ENCODE measurements at places on chromosomes 7 and 10. TPM values are rescaled to one million over a fixed set of nuclear protein-coding genes. Genes with fewer than 3 reads are reported as not detected.

GRCh38 chr10:78316451-78316931 is 282.8 kb downstream of the RPS24 start:
- no peak overlapping the region for H3K4me3 ChIP-seq
- H3K36me3 ChIP-seq, result no peaks in the 10 kb centered on the region
- H3K27ac ChIP-seq, result no peak overlapping the region
- no peak for DNase-seq
- no peaks in the 10 kb centered on the region for H3K27me3 ChIP-seq

Gene FAM25C
- not detected for total RNA-seq

Gene DUSP5
- total RNA-seq, result 55.1 TPM

DNA sequence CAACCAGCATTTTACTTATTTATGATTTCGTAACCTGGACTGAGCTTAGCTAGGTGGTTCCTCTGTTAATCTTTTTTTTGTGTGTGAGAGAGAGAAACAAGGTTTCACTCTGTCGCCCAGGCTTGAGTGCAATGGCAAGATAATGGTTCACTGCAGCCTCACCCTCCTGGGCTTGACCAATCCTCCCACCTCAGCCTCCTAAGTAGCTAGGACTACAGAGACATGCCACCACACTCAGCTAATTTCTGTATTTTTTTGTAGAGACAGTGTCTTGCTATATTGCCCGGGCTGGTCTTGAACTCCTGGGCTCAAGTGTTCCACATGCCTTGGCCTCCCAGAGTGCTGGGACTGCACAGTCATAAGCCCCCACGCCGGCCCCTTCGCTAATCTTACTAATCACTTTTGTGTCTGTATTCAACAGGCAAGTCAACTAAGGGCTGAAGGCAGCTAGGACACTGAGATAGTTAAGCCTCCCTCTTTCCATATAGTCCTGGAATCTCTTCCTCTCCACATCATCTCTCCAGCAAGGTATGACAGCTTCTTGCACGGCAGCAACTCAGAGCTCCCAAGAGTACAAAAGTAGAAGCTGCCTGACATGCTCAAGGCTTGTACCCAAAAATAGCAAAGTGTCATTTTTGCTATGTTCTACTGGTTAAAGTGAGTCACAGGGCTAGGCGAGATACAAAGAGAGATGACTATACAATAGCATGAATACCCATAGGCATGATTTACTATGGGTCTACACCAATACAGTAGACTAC is 11.3 kb downstream of the KMT2C start:
- H3K27me3 ChIP-seq, result no peaks in the 10 kb centered on the region
- H3K4me3 ChIP-seq, result no peak overlapping the region
- H3K36me3 ChIP-seq, result peaks cover 24% of the 10 kb centered on the region
- H3K4me1 ChIP-seq, result peaks cover 38% of the 10 kb centered on the region
- no peak for DNase-seq

DNA sequence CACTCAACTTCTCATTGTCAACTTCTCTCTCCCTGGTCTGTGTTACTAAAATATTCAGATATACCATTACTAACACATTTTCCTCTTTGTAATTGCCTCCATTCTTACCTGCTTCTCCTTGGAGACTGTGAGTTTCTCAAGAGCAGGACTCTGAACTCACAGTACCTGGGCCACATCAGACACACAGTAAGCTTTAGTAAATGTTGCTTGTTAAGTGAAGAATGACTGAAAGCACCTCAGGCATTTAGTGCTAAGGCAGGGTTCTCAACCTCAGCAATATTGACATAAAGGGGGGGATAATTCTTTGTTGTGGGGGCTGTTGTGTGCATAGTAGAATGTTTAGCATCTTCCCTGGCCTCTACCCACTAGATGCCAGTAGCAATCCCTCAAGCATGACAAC is 72.0 kb upstream of the RAB11FIP2 start:
- no peak overlapping the region for H3K27ac ChIP-seq
- H3K4me1 ChIP-seq, result peaks cover 10% of the 10 kb centered on the region
- H3K4me3 ChIP-seq, result no peak overlapping the region
- H3K27me3 ChIP-seq, result no peaks in the 10 kb centered on the region

Gene OPALIN
- not detected for total RNA-seq

Gene VPS50
- 11.2 TPM for total RNA-seq

DNA sequence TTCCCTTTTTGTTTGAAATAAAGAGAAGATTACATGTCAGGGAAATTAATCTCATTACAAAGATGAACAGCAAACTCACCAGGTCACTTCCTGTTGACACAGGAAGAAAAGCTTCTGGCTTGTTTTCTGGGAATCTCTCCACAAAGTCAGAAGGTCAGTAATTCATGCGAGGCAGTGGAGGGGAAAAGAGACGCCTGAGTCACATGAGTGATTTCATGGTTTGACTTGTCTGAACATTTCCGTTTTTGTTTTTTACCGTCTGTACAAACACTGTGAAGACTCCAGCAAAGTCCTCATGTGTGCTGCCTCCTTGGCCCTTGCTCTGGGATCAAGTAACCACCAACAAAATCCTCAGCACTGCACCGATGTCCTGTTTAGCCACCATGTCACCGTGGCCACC is 2.5 kb upstream of the HABP2 start:
- no peak overlapping the region for H3K27ac ChIP-seq
- H3K4me1 ChIP-seq, result peaks cover 3% of the 10 kb centered on the region
- H3K27me3 ChIP-seq, result peaks cover 71% of the 10 kb centered on the region
- DNase-seq, result no peak
- H3K4me3 ChIP-seq, result no peak overlapping the region

DNA sequence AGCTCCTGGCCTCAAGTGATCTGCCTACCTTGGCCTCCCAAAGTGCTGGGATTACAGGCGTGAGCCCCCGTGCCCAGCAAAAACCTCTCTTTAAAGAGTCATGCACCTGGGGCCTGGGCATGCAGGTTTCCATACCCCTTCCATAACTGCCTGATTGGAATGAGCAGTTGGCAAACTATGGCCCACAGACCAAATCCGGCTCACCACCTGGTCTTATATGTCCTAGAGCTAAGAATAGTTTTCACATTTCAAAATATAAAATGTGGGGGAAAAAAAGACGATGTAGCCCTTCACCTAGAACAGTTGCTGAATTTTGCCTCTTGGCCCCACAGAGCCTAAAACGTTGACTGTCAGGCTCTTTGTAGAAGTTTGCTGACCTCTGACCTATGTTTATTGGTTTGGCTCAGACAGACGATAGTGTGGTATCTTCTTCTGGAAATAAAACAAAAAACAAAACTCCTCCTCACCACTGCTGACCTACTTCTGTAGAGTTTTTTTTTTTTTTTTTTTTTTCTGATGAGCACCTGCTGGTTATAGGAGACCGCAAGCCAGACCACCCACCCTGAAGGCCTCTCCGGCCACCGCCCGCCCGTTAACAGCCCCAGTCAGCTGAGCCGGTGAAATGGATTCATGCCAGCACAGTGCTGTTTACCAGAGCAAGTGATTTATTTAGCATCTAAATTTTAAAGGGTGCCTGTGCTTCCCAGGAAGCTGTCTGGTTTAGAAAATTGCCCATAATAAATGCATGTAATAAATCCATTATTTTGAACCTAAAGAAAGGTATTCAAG is 33.5 kb upstream of the SFRP5 start:
- H3K4me1 ChIP-seq, result peaks cover 18% of the 10 kb centered on the region
- H3K27me3 ChIP-seq, result no peaks in the 10 kb centered on the region
- H3K4me3 ChIP-seq, result no peak overlapping the region
- no peak overlapping the region for H3K27ac ChIP-seq

DNA sequence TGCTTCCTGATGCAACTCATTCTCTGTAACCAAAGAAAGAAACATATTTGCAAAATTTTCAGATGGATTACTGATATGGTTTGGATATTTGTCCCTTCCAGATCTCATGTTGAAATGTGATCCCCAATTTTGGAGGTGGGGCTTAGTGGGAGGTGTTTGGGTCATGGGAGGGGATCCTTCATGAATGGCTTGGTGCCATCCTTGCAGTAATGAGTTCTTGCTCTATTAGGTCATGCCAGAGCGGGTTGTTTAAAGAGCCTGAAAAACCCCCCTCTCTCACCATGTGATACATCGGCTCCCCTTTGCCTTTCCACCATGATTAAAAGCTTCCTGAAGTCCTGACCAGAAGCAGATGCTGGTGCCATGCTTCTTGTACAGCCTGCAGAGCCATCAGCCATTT is 43.8 kb upstream of the PRKG1 start:
- no peak overlapping the region for H3K4me3 ChIP-seq
- no peaks in the 10 kb centered on the region for H3K27me3 ChIP-seq
- peaks cover 41% of the 10 kb centered on the region for H3K4me1 ChIP-seq
- no peak overlapping the region for H3K27ac ChIP-seq
- DNase-seq, result no peak

Gene OPN4
- total RNA-seq, result not detected

GRCh38 chr7:80082213-80082612 is 52.4 kb upstream of the GNAI1 start:
- H3K27ac ChIP-seq, result no peak overlapping the region
- H3K4me3 ChIP-seq, result no peak overlapping the region
- H3K27me3 ChIP-seq, result no peaks in the 10 kb centered on the region
- no peak for DNase-seq
- H3K36me3 ChIP-seq, result no peaks in the 10 kb centered on the region

Gene DPYSL4
- 16.8 TPM for total RNA-seq

Gene KCNH2
- 14.6 TPM for total RNA-seq

DNA sequence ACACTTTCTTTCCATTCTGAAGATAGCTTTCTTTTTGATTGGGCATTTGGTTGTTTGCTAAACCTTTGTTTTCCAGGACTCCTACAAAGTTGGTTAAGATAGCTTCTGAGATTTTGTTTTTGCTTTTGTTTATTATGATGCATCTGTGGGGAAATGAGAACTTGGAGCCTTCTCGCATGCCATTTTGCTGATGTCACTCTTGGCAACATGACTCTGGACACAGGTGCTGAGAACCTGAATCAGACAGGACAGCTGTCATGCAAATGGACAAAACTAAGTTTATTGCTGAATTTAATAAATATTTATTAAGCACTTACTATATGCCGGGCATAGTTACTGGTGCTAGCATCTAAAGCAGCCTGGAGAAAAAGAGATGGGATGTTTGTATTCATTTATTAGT is 274.1 kb downstream of the ZEB1 start:
- no peaks in the 10 kb centered on the region for H3K27me3 ChIP-seq
- no peak overlapping the region for H3K4me3 ChIP-seq
- no peaks in the 10 kb centered on the region for H3K36me3 ChIP-seq

DNA sequence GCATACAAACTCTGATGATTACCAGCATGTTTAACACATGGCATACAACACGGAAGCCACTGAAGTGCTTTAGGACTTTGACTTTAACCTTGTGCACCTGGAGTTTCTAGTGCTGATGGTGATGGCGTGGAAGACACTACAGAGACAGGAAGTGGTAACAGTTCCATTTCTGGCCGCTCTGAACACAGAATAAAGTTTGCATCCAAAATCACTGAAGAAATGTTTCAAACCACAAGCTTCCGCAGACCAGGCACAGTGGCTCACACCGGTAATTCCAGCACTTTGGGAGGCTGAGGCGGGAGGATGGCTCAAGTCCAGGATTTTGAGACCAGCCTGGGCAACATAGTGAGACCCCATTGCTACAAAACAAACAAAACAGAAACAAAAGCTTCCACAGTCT is 40.3 kb upstream of the TNPO3 start:
- H3K27ac ChIP-seq, result no peak overlapping the region
- no peak overlapping the region for H3K4me3 ChIP-seq
- peaks cover 8% of the 10 kb centered on the region for H3K4me1 ChIP-seq
- H3K36me3 ChIP-seq, result no peaks in the 10 kb centered on the region

- no peak for DNase-seq
- H3K4me1 ChIP-seq, result no peaks in the 10 kb centered on the region
- H3K27me3 ChIP-seq, result no peaks in the 10 kb centered on the region
- no peak overlapping the region for H3K4me3 ChIP-seq
These were observed 14.4 kb downstream of the SCIN start for GRCh38 chr7:12584930-12585329.

- no peak overlapping the region for H3K4me3 ChIP-seq
- peaks cover 53% of the 10 kb centered on the region for H3K4me1 ChIP-seq
- DNase-seq, result no peak
- no peaks in the 10 kb centered on the region for H3K36me3 ChIP-seq
- H3K27me3 ChIP-seq, result no peaks in the 10 kb centered on the region
These were observed 55.8 kb downstream of the CDHR3 start for GRCh38 chr7:106018566-106019469.

Gene FANK1
- 2.8 TPM for total RNA-seq

DNA sequence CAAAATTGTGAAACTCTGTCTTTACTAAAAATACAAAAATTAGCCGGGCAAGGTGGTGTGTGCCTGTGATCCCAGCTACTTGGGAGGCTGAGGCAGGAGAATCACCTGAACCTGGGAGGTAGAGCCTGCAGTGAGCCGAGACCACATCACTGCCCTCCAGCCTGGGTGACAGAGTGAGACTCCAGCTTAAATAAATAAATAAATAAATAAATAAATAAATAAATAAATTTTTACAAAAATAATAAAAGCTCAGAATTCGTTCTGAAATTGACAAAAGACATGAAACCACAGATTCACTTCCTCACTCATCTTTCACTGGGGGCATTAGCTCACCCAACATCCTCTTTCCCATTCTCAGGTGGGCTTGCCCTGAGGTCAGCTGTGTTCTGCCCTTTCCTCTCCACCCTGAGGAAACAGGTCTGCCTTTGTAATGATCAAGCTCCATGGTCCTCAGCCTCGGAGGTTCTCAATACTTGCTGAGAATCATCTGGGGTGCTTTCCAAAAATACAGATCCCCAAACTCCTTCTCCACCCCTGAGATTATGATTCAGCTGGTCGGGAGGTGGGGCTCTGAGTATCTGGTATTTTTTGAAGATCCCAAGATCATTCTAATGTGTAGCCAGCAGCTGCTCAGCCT is 29.2 kb upstream of the APBB1IP start:
- H3K4me1 ChIP-seq, result no peaks in the 10 kb centered on the region
- H3K27me3 ChIP-seq, result no peaks in the 10 kb centered on the region
- H3K4me3 ChIP-seq, result no peak overlapping the region
- no peaks in the 10 kb centered on the region for H3K36me3 ChIP-seq

Gene HYAL4
- total RNA-seq, result not detected

Gene KMT2E
- total RNA-seq, result 51.4 TPM

Gene HEPACAM2
- not detected for total RNA-seq

GRCh38 chr7:51607447-51607846 is 290.8 kb upstream of the COBL start:
- DNase-seq, result no peak
- H3K27me3 ChIP-seq, result no peaks in the 10 kb centered on the region
- peaks cover 8% of the 10 kb centered on the region for H3K4me1 ChIP-seq
- no peak overlapping the region for H3K27ac ChIP-seq
- H3K4me3 ChIP-seq, result no peak overlapping the region

- no peak for DNase-seq
- H3K27ac ChIP-seq, result no peak overlapping the region
These were observed 964.9 kb downstream of the REEP3 start for GRCh38 chr10:64486149-64486548.

Measured in WTC11 (cell line).